ENCODE measurements at places on chromosomes 12 and 14.

GRCh38 chr14:52551205-52551604 lies 1.1 kb downstream of the TXNDC16 start:
- no peak for DNase-seq

DNA sequence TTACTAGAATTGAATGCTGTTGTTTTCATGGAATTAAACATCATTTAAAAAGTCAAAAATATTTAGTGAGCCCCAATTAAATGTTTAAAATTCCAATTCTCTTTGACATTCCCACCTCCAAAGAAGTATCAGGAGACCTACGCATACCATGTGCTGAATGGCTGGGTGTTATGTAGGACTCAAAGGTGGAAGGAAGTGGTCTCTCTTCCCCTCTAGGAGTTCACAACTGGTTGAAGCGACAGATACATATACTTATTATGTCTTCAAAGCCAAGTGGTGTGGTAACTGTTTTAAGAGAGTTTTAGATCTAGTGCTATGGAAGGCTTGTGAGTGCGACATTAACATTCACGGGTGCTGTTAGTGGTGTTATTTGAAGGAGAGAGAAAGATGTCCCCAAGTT lies 464.0 kb downstream of the ATP23 start:
- DNase-seq, result no peak

GRCh38 chr14:94632305-94632590 lies 20.1 kb downstream of the SERPINA3 start:
- no peak for DNase-seq

- peak; percentile 82 for DNase-seq
These were observed 10.4 kb downstream of the SLC15A4 start for GRCh38 chr12:128813392-128813791.

- no peak for DNase-seq
These were observed 37.9 kb downstream of the TSPAN9 start for GRCh38 chr12:3115078-3115477.

- no peak for DNase-seq
These were observed 1.9 kb downstream of the CACNA2D4 start for GRCh38 chr12:1916371-1917171.

DNA sequence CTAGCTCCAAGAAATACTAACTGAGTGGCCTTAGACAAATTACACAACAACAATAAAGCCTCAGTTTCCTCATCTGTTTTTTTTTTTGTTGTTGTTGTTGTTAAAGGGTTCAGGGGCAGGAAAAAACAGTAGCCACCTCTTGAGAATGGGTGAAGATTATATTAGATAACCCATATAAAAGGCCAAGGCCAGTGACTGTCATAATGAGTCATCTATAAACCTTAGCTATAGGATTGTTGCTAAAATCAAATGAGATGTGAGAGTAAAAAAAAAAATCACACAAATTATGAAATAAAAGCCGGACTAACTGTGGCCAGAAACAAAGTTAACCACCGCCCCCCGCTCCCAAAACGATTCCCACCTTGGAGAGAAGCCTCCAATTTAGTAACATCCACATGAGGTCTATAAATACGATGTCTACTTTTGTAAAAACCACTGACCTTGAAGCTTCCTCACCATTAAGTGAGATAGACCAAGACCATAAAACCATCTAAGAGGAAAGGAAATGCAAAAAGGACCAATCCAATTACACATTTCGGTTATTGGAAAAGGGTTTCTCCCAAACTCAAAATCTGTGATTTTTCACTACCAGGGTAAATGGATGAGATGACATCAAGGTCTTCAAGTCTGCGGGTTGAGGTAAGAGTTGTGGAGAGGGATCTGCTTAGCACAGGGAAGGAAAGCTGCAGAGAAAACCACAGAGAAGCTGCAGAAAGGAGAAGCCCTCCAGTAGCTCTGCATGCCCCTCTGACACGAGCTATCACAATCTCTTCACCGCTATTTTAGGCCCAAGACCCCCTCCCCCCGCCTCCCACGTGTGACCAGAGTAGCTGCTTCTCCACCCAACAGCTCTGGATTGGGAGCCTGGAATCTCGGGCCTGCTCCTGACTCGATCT lies 1.0 kb downstream of the NAA25 start:
- no peak for DNase-seq

DNA sequence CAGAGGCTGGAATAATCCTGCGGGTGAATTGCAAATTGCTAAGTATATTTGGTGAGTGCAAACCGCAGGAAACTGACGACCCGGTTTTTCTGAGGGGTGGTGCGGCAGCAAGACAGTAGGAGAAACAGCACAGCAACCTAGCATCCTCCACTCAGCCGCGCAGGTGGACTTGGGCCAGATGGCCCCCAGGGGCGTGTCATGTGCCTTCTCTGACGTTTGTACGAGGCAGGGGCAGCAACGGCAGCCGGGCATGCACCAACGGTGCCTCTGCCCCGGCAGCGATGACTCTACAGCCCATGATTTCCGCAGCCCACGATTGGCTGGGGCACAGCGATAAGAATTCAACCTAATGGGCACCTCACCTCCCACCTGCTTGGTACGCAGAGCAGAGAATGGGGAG lies 11.1 kb upstream of the CLEC2A start:
- no peak for DNase-seq

DNA sequence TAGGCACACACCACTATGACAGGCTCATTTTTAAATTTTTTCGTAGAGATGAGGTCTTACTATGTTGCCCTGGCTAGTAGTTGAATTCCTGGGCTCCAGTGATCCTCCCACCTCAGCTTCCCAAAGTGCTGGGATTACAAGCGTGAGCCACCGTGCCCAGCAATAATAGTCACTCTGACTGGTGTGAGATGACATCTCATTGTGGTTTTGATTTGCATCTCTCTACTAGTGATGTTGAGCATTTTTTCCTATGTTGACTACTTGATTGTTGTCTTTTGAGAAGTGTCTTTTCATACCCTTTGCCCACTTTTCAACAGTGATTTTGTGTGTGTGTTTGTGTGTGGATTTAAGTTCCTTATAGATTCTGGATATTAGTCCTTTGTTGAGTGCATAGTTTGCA lies 26.3 kb downstream of the ATP2A2 start:
- DNase-seq, result no peak

DNA sequence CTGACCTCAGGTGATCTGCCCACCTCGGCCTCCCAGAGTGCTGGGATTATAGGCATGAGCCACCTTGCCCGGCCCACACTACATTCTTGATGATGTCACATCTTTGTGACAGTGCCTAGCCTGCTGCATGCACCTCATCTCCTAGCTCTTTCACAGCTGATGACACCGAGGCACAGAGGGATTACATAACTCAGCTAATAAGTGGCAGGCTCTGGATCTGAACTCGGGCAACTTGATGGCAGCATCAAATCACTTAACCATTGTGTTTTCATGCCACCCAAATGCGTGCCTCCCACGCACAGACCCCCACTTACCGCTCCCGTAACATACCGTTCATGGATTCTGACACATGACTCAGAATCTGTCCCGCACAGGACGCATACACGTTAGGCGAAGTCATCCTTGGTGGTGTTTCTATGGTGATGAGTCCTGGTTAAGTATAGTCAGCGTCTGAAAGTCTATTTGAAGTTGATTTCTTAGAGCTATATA lies 7.4 kb downstream of the TMEM120B start:
- DNase-seq, result peak; percentile 94

DNA sequence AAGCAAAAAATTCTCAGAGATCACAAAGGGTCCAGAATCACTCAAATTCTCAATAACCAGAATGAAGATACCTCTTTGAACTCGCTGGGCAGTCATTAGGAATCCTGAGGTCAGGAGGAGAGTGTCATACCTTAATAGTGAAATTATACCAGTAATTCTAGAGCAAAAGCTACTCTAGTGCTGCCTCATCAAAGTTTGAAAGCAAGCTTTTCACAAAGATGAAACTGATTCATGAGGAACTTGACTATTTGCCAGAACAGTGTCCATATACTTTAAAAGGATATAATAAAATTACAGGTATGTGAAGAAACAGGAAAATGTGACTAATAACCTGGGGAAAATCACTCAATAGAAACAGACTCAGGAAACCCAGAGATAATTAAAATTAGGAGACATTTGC lies 44.5 kb downstream of the EML5 start:
- no peak for DNase-seq

DNA sequence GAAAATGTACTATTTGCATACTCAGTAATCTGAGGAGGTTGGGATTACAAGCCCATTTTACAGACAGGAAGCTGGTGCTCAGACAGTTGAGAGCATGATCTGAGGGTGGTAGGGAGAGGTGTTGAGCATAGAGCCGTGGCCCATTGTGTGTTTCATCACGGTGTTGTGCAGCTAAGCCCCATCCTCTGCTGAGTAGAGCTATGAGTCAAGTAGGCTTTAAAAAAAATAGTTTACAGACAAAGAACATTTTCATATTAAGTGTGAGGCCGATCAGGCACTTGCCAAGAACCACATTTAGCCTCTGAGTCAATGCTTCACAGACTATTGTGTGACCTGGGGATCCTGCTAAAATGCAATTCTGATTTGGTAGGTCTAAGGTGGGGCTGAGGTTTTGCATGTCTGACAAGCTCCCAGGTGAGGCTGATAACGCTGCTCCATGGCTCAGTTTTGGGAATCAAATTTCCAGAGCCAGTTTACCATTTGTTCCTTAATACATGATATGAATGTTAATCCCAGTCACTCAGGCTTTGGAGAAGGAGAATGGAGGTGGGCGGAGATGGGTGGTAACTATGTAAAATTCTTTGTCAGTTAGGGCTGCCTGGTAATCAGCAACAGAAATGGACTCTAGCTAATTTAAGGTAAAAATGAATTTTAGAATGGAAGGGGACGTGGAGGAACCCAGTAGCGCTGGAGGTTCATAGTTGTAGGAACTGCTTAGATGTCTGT lies 22.2 kb downstream of the ZNF664 start:
- DNase-seq, result no peak

GRCh38 chr12:4506870-4507269 lies 31.8 kb upstream of the RAD51AP1 start:
- DNase-seq, result no peak

DNA sequence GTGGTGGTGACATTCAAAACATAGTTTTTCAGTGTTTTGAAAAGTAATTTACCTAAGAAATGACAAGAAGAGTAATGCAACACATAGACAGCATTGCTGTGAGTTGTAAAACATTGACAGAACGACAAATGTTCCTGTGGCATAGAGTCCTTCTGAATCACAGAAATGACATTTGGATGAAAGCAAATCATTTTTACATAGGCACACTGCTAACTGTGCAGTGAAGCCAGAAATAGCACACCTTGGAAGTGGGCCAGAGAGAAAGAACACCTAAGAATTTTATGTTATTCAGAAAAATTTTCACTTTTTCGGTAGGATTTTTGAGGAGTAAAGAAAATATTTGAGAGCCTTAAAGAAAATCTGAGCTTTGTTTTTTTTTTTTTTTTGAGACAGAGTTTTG lies 100.6 kb downstream of the ANO4 start:
- peak; percentile 22 for DNase-seq

DNA sequence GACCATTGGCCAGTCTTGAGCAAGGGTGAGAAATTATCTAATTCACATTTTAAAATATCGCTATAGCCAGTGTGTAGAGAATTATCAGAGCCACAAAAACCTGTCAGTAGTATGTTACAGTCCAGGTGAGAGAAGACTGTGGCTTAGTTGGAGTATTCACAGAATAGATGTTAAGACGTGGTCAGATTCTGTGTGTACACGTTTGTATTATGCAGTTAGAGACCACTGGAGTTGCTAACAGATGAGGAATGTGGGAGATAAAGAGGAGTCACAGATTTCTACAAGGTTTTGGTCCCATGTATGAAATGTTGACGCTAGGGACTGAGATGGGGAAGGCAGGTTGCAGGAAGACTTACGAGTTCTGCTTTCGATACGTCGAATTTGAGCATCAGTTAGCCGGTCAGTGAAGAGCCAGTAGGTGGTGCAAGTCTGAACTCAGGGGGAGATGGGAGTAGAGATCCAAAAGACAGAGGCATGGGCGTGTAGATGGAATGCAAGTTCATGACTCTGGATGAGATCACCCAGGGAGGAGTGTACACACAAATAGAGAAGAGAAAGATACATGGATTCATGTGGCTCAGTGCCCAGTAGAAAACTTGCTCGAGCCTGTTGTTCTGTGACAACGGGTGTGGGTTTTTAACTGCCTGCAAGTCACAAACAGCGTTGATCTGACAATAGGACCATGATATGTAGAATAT lies 114.8 kb upstream of the FLRT2 start:
- peak; percentile 85 for DNase-seq
